Mesendoderm (in vitro differentiated cells): ENCODE measurements at places on chromosomes 5 and 9.

DNA sequence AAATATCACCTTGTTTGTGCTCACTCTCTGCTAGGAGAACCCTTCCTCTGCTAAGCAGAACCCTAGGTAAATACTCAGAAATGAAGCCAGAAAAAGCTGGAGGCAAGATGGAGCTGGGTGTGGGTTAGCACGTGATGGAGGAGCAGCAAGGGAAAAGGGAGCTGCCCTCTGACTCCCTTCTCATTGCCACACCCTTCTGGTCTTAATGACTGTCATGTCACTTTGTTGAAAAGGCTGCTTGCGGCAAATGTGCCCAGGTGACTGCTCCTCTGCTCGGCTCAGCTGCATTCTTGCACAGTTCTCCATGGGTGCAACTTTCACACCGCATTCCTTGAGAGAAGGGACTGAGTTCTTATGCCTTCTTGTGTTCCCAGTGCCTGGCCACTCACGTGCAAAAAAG is 36.4 kb upstream of the TBC1D2 start:
- DNase-seq: no peak

GRCh38 chr9:86257391-86257790 is 2.1 kb downstream of the C9orf153 start:
- DNase-seq: no peak

GRCh38 chr5:114822863-114823262 is 346.8 kb downstream of the TRIM36 start:
- no peak for DNase-seq

DNA sequence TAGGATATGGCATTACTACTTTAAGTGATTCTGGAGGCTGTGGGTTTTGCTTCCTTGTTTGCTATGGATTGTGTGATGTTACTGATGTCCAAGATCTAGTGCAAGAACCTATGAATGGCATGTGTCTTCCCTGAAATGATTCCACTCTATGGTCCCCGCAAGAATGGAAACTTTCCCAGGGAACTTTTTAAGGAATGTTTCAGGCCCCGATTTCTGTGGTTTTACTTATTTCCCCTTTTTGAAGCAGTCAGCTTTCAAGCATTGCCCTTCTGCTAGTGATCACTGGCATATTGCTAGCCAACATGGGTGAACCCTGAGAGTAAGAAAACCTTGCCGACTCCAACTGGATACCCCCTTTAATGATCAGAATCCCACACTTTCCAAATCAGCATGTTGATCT is 26.6 kb upstream of the CD180 start:
- no peak for DNase-seq

- DNase-seq: peak; percentile 65
These were observed 500.0 kb downstream of the DIRAS2 start for GRCh38 chr9:90142580-90142979.

GRCh38 chr5:125298746-125299379 is 552.4 kb upstream of the ZNF608 start:
- no peak for DNase-seq

GRCh38 chr9:134501761-134502265 is 139.8 kb upstream of the COL5A1 start:
- DNase-seq: peak; percentile 26

GRCh38 chr5:154933537-154933936 is 4.5 kb downstream of the GEMIN5 start:
- no peak for DNase-seq

- no peak for DNase-seq
These were observed 61.3 kb downstream of the KDM4C start for GRCh38 chr9:6819112-6819511.

GRCh38 chr5:123752552-123753179 is 240.7 kb downstream of the CSNK1G3 start:
- no peak for DNase-seq

GRCh38 chr9:2303056-2303455 is 287.9 kb downstream of the SMARCA2 start:
- no peak for DNase-seq

DNA sequence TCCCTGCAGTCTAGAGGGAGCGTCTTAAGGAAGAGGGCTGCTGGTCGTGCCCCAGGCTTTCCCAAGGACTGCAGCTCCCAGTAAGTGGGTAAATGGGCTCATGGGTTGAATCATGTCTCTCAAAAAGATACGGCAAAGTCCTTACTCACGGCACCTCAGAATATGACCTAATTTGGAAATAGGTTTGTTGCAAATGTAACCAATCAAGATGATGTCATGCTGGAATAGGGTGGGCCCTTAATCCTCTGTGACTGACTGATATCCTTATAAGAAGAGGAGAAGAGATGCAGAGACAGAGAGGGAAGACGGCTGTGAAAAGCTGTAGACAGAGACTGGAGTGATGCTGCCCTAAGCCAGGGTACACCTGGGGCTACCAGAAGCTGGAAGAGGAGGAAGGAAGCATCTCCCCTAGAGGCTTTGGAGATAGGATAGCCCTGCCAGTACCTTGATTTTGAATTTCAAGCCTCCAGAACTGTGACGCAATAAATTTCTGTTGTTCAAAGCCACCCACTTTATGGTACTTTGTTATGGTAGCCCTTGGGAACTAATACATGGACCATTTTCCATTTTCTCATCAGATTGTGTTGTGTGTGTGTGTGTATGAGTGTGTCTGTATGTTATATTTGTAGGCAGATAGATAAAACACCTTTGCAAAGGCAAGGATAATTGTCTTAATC is 15.0 kb downstream of the GALNT10 start:
- no peak for DNase-seq

- no peak for DNase-seq
These were observed 42.4 kb upstream of the PHYKPL start for GRCh38 chr5:178274781-178275537.

- DNase-seq: no peak
These were observed 69.8 kb upstream of the VCAN start for GRCh38 chr5:83401775-83402174.
